ELF-1 (cell line): ENCODE measurements at places on chromosomes 11 and 22.

GRCh38 chr11:37926772-37927171, 1328.7 kb upstream of the RAG2 start:
- DNase-seq, result no peak

GRCh38 chr11:71964641-71965040, 34.1 kb upstream of the IL18BP start:
- DNase-seq, result no peak

DNA sequence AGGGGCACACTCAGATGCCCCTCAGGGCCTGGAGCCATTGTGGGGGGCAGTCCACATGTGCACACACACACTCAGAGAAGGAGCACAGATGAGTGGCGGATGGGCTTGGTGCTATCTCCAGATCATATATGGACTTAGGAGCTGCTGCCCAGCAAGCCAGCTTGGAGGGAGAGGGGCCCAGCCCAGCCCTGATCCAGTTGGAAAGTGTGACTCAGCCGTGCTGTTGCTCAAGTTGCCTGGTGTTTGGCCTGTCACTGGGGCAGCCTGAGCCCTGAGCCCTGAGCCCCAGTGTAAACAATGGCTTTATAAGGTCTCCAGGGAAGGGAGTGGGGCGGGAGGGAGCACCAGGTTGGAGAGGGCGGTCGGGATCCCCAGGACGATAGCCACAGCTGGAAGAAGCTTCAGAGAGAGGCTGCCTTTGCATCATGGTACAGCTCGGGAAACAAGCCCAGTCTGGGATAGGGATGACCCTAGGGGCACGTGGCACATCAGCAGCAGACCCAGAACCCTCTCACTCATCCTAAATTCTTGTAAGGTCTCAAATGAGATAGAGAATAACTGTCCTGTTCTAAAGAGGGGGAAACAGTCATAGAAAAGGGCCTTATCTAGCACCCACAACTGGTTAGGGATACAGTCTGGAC, 4.8 kb downstream of the SELENOM start:
- peak; percentile 67 for DNase-seq

DNA sequence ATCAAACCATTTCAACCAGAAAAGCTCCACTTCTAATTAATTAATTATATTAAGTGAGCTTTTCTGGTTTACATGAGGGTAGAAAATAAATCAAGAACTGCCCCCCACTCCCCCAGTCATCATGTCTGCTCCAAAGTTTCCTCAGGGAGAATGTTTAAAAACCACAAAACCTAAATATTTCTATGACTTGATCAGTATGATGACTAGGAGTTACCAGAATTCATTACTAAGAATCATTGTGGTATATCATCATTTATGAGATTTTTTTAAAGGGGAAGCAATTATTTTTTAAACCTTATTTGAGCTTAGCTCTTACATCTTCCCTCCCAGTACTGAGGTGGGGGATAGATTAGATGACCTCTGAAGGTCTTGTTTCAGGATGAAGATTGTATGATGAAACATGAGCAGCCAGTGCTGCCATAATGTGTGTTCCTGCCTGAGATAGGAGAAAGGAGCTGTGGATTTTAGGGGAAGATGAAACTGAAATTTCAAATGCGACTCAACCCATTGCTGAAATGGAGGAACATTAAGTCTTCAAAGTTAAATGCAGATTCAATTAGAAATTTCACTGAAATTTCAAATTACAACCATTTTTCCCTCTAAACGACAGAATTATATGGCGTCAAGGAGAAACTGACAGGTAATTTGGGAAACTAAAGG, 401.3 kb upstream of the CADM1 start:
- no peak for DNase-seq

DNA sequence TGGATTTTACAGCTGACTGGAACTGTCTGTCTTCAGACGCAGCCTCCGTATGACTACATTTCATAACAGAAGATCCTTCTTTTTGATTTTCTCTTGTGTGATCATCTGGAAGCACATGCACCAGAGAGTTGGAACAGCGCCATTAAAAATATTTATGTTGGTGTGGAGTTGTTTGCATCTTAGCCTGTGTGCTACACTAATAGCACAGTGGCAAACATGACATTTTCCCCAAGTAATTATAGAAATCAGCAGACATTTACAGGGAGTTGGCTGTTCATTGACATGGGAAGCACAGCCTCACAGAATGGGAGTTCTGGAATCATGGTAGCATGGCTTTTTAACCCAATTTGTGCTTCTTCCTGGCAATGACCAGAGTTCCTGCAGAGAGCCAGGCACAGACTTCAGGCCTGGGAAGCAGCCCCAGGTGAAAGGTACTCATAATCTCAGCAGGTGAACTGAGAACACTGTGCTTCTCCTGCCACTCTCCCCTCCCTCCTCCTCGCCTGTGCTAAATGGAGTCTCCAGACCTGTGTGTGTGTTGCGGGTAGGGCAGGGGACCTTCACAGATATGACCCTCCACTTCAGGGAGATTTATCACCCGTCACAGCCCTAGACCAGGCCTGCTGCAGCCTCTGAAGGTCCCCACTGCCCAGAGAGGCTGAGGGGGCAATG, 82.8 kb upstream of the PLET1 start:
- DNase-seq, result no peak

DNA sequence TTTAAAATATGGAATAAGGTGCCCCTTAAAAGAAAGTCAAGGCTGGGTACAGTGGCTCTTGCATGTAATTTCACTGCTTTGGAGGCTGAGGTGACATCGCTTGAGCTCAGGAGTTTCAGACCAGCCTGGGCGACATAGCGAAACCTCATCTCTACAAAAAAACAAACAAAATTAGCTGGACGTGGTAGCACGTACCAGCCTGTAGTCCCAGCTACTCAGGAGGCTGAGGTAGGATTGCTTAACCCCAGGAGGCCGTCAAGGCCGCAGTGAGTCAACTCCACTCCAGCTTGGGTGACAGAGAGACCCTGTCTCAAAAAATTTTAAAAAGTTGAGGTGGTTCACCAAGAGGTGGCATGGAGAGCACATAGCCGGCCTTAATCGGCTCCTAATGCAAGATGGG, 17.7 kb upstream of the ADORA2A start:
- no peak for DNase-seq
